ENCODE measurements at places on chromosomes 1 and 21. TPM values are rescaled to one million over a fixed set of nuclear protein-coding genes. Genes with fewer than 3 reads are reported as not detected.

The GNG4 gene
- total RNA-seq, result 3.7 TPM

The SVBP gene
- 12.0 TPM for total RNA-seq

The ST6GALNAC3 gene
- total RNA-seq, result not detected

The PPT1 gene
- 124 TPM for total RNA-seq

The PDZK1 gene
- 0.49 TPM for total RNA-seq

The SLAMF6 gene
- total RNA-seq, result 35.2 TPM

The OTUD3 gene
- total RNA-seq, result 11.9 TPM

The NAV1 gene
- 2.2 TPM for total RNA-seq

The DTL gene
- 54.4 TPM for total RNA-seq

The ELAPOR1 gene
- 5.7 TPM for total RNA-seq

The LAMC1 gene
- 0.51 TPM for total RNA-seq

The IFI44L gene
- total RNA-seq, result 135 TPM

The COL9A2 gene
- 23.9 TPM for total RNA-seq

The IFI6 gene
- 267 TPM for total RNA-seq

The NPR1 gene
- not detected for total RNA-seq

The AMPD1 gene
- total RNA-seq, result not detected

The DIRAS3 gene
- total RNA-seq, result not detected

The CTBS gene
- total RNA-seq, result 22.2 TPM

The KRTAP7-1 gene
- not detected for total RNA-seq
